Lung (tissue), 17 donors: ENCODE measurements at places on chromosomes 12 and 14. TPM values are rescaled to one million over a fixed set of nuclear protein-coding genes. Genes with fewer than 3 reads are reported as not detected.
A peak's percentile ranks its signal among the peaks of the same experiment; 100 is the strongest.

Gene PTCSC3
- 0.64 TPM for total RNA-seq

GRCh38 chr12:25328072-25328712 lies 77.5 kb upstream of the KRAS start:
- DNase-seq = peak; percentile 31

- no peak for DNase-seq
Measured at GRCh38 chr12:58926586-58926985, 6.3 kb upstream of the LRIG3 start.

DNA sequence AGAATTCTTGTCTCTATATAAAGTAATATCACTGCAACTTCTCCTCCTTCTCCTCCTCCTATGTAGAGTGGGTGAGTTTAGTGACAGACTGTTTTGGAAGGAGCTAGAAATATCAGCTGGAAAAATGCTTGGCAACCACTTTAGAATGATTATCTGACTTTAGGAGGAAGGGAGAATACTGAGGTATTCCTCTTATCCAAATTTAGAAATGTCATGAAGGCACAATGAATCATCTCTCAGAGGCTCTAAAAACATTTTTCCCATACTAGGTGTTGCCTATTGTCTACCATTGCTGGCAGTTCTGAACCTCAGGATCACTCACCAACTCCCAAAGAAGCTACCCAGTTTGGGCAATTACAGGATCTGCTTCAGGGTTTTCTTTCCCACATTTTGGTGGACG lies 306.6 kb upstream of the ATP2B1 start:
- DNase-seq = no peak

DNA sequence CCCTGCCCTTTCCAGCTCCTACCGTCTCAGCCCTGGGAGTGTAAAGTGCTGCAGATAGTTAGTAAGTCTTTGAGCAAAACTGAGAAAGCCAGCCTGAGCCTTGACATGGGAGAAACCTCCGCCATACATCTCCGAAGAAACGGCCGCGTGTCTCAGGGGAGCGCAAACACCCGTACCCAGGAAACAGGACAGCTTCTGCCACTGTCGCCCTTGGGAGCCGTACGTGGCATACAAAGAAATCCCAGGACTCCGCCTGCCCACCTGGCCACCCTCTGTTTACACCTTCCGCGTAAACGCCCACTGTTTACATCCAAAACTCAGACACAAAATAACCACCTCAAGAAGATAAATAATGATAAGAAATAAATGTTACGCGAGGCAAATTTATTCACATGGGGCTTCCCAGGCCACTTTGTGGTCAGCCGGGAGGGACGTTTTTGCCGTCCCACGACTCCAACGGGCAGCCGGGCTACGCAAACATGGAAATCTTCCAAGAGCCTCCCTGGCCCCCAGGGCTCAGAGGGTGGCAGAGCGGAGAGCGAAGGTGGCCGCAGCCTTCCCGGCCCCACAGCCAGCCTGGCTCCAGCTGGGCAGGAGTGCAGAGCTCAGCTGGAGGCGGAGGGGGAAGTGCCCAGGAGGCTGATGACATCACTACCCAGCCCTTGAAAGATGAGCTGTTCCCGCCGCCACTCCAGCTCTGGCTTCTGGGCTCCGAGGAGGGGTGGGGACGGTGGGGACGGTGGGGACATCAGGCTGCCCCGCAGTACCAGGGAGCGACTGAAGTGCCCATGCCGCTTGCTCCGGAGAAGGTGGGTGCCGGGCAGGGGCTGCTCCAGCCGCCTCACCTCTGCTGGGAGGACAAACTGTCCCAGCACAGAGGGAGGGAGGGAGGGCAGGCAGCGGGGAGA lies at the start of gene BDKRB2:
Gene BDKRB2, plus strand, starts transcription at position 689 of the 908 bp plus-strand sequence. CDS start 32,269 bp downstream, outside the sequence.
- DNase-seq = peak; percentile 88
